ENCODE measurements at places on chromosomes 6 and 20.

DNA sequence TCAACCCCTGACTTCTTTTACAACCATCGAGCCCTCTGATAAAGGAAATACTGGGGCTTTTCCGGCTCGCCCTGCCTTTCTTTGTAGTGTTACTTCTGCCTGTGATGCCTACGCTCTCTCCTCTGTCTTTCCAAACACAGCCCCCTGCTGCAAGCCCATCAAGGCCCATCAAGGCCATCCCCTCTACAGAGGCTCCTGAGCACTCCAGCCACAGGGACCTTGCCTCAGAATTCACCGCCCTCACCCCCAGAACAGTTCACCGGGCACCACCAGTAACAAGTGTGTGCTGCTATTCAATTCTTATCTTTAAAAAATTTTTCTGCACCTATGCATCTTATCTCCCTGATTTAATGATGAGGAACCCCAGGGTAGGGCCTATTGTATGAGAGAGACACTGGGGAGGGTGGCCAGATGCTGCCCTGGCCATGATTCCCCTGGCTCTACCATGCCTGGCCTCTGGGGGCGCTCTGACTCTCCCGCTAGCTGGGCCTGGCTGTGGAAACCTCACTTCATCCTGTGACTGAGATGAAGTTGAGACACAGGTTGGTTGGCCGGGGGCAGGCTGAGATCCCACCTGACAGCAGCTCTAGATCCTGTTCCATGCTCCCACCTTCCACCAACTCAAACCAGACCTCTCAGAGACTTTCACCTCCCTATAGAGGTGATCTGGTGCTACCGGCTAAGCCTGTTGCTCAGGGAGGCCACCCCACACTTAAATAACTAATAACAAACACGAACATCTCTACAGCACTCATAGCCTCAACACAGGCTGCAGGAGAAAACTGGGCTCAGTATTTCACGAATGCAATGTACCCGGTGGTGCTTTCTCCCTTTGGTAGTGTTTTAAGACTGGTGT, 19.2 kb upstream of the GLP1R start:
- DNase-seq = peak; percentile 11

GRCh38 chr6:12007473-12007872, 4.6 kb upstream of the HIVEP1 start:
- DNase-seq = no peak

- no peak for DNase-seq
These were observed 34.6 kb downstream of the CLIC5 start for GRCh38 chr6:45981046-45981445.

DNA sequence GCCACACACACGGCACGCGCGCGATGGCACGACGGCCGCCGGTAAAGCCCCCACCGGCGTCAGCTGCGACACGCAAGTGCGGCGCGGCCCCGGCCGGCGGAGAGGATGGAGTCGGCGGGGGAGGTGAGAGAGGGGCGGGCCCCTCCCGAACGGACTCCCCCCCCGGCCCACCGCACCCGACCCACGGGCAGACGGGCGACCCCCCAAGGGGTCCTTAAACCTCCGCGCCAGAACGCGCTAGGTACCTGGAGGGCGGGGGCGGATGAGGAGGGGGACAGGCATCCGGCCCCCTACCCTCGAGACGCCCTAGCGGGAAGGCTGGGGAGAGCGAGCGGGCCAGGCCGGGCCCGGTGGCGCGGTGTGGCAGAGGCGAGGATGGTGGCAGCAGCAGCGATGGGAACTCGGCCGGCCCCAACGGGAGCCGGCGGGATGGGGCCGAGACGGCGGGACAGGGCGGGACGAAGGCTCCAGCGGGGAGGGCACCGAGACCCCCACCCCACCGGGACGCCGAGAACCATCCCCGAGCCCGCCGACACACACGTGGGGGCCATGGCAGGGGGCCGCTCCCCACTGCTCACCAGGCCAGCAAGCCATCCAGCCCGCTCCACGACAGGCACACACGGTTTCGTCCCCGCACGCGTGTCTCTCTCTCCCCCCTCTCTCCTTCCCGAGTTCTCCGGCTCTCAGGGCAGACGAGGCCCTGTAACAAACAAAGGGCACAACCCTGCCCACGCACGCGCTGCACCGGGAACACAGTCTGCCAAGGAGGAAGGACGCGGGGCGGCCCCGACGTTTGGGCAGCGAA, 1515.4 kb upstream of the DEFB115 start:
- no peak for DNase-seq

GRCh38 chr6:24936641-24937317, 1.0 kb upstream of the RIPOR2 start:
- DNase-seq = peak; percentile 43

Measured in activated T-cell treated with anti-CD3 and anti-CD28 coated beads for 4 hours (primary cell).